ENCODE measurements at places on chromosomes 3 and 15. TPM values are rescaled to one million over a fixed set of nuclear protein-coding genes. Genes with fewer than 3 reads are reported as not detected.
A peak's percentile ranks its signal among the peaks of the same experiment; 100 is the strongest.

DNA sequence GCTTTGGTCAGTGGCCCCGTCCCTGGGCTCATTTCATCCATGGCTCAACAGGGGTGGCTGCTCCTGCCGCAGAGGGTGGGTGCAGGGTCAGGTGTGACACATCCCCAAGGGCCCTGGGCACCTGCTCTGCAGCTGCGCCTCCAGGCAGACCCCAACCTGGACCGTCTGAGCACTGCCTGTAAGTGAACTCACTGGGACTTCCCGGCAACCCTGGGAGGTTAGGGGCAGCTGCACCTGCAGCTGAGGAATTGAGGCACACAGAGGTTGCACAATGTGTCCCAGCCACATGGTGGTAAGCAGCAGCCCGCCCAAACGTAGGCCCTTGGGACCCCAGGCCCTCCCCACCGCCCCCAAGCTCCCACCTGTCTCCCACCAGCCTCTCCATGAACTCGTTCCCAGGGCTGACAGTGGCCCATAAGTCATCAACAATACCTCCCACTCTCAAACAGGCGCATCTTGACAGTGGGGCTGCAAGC lies 55.1 kb downstream of the PLXNA1 start:
- DNase-seq, result no peak

DNA sequence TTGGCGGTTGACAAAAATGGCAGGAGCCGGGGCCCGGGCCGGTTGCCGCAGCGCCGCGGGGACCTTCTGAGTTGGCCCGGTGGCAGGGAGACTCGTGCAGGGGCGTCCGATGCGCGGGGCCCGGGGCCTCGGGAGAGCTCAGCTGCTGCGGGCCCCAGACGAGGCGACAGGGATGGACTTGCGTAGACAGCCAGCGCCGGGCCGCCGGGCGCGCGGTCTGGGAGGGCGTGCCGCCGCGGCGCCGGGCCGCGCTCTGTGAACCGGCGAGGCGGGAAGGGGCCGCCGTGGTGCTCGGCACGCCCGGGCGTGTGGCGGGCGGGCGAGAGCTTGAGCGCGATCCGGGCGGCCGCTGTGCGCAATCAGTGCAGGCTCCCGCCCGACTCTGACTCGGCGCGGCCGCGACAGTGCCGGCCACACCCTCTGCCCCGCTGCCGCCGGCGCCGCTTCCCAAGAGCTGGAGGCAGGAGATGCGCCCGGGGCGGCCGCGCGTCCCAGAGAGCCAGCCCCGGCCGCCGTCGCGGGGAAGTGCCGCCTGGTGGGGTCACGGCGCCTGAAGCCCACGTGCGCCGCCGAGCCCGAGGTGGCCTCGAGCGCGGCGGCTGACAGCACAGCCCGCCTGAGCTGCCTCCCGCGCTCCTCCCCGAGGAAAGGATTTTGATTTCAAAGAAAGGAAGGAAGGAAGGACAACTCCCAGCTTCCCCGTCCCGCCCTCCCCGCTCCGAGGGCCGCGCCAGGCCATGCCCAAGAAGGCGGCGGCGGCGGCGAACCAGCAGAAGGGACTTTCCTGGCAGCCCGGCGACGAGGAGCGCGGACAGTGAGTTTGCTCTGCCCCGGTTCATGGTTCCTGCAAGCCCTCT lies 657 bp downstream of the TLNRD1 start:
- DNase-seq, result peak; percentile 68

GRCh38 chr15:39918688-39919385 lies 1.2 kb downstream of the GPR176 start:
- peak; percentile 85 for DNase-seq

- DNase-seq, result no peak
Observed at GRCh38 chr15:99980752-99981151, 247.5 kb upstream of the LYSMD4 start.

DNA sequence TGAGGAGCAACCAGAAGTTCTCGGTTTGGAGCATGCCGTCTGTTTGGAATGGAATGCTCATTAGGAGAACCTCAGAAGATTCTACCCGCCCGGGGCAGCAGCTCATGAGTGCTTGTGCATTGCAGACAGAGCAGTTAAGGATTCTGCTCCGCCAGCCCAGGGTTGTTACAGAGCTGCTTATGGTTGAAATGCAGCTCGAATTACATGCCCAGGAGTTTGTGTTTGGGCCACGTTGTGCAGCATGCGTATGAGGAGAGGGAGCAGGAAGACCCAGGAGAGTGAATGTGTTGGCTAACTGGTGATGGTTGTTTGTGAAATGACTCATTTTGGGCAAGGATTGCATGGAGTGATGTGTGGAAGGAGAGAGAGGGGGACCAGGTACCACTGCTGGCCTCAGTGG lies 9.0 kb downstream of the FGD5 start:
- no peak for DNase-seq

GRCh38 chr3:181880331-181880730 lies 168.6 kb downstream of the SOX2 start:
- no peak for DNase-seq

DNA sequence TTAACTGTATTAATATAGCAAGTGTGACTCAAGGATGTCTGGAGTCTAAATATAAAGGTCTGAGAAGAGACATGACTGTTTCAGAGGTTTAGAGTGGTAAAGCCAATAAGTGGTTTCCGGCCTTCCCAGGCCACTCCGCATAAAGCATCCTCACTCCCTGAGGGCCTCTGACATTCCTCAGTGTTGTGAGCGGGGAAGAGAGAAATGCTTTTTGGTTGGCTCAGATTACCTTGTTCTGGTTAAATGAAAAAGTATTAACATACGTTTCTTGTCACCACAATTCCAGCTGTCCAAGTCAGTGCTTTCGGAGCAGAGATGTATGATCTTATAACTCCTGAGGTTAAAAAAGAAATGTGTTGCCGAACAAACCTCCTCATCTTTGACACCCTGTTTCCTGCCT lies 103.8 kb downstream of the RBMS3 start:
- no peak for DNase-seq

DNA sequence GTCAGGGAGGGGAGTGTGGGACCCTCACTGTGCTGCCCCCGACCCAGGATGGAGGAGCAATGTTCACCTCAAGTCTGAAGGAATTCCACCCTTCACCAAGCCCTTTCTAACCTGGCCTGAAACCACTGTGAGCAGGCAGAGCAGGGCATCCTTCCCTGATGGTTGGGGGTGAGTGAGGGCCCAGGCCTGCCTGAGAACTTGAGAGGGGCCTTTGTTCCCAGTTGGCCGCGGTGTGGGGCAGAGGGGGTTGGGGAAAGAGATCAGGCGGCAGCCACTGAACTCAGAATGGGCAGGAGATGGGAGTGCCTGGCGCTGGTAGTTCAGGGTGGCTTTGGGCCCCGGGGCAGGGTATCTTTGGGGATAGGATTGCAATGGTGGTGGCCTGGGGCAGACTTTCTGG lies 103.5 kb upstream of the RPL32 start:
- DNase-seq, result no peak

- no peak for DNase-seq
Observed at GRCh38 chr15:78146425-78147154, 2.6 kb upstream of the IDH3A start.

- DNase-seq, result no peak
Observed at GRCh38 chr15:31402511-31403056, 75.9 kb downstream of the KLF13 start.

- no peak for DNase-seq
Observed at GRCh38 chr3:4785551-4785950, 193.7 kb upstream of the BHLHE40 start.

DNA sequence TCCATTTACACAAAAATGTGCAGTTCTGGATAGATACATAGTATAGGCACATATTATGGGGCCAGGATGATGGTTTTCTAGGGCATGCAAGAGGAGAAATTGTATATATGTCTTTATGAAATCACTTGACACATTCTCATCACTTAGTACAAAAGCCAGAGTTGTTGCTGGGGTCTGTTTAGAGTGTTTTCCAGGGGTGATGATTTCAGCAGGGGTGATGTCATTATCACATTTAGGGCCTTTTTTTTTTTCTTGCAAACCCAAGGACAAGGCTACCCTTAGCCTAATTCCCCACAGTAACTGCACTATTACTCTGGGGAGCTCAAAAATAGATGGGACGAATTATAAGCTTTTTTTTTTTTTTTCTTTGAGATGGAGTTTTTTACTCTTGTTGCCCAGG lies 3.6 kb downstream of the ZNF589 start:
- no peak for DNase-seq

DNA sequence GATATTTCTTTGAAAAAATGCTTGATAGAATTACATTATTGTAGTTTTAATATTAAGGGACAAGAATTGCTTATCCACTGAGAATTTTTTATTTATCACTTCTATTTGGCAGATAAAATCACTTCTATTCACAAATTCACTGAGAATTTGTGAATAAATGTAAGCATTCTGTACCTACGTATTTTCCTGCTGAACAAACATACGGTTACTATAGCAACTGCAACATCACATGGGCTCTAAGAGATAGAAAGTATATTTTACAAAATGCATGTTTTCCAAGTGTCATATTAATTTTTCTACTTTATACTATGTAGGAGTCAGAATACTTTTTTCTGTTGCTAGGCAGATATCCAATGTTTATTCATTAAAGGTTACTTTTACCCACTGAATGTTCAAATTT lies 166.2 kb downstream of the ZIC1 start:
- no peak for DNase-seq

DNA sequence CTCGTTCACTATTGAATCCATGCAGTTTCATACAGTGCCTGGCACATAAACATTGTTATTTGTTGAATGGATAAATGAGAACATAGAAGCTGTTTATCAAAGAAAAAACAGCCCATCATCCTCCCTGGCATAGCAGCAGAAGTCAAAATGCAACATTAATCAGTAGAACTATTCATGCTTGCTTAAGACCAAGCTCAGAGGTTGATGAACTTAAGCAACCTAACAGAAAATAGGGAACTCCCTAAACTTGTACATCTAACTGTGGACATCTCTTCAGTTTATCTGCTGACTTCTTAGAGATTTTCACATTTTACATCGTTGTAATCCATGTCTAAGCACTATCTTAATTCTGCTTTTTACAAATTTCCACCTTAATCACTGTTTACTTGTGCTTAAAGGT lies 29.2 kb downstream of the SENP8 start:
- DNase-seq, result no peak

GRCh38 chr3:39135170-39135805 lies 18.1 kb downstream of the CSRNP1 start:
- no peak for DNase-seq

GRCh38 chr3:146626403-146627122 lies 21.4 kb upstream of the PLSCR5 start:
- no peak for DNase-seq

DNA sequence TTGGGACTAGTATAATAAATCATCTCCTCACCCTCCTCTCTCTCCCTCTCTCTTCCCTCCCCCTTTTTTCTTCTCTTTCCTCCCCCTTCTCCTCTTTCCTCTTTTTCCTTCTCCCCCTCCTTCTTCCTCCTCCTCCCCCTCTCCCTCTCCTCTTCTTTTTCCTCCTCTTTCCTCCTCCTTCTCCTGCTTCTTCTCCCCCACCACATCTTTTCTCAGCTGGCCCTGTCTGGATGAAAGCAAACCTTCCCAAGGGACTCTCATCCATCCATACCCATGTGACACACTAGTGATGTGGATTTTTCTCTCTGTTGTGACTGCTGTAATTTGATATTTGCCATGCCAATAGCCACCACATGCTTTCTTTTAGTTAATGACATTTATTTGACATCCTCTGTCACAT lies 127.2 kb downstream of the EBLN2 start:
- DNase-seq, result no peak

- DNase-seq, result no peak
Observed at GRCh38 chr15:48126667-48127355, 6.0 kb downstream of the SLC24A5 start.

DNA sequence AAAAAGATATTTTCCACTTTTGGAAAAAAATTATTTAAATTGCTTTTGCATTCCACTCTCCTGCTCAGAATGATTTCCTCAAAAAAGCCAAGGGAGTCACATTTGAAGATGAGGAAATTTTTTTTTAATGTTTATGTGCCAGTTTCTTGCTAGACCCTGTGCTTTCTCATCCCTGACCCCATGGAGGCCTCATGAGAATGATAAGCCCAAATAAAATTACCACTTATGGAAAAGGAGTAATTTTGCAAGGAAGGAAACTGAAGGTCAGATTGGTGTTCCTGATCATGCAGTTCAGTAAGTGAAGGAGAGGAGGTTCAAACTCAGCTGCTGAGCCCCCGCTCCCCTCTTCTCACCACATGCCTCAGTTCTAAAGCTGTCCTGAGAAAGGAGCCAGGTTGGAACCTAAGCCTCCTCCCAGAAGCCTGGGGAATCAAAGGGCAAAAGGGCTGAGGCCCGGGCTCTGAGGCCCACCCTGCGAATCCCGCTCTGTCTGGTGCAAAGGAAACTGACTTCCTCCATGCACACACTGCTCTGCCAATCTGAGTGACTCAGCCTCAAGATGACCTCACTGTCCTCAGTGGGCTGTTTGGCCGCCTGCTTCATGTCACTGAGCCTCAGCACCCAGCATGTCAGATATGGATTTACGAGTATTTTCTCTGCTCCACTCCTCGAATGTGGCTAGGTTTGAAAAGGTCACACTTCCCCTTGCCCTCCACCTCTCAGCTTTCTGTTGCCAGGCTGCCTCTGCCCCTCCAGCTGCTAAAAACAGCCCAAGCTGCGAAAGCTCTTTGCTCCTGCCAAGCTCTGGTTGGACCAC lies 56.9 kb upstream of the FLNB start:
- peak; percentile 91 for DNase-seq

DNA sequence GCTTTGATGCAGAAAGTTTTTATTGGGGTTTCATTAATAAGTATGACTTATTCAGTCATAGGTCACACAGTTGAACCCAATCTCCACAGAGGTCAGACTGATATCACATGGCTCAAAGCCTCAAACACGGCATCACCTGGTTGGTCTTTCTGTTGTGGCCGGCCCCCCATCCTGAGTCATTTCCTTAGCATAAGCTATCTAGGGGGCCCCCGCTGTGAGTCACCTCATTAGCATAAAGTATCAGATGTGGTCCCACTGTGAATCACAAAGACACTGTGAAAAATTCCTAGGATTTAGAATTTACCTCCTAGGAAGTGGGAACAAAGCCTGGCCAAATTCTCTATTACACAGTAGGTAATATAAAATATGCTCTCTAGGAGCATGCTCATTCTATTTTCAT lies 502.2 kb downstream of the PYDC2 start:
- peak; percentile 8 for DNase-seq

DNA sequence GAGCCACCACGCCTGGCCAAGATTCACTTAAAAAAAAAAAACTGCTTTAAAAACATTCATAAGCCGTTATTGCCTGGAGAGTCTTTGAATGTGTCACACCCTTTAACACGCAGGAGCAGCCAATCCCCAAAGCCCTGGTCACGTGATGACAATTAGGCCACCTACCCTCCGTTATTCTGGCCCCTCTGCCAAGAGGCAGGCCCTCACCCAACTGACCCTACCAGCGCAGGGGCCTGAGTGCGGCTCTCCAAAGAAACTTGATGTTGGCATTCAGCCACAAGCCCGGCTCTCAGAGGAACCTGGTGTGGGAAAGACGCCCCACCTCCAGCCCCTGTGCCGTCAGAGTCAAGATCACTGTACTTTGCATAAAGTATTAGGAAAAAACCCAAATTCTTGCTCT lies 11.6 kb upstream of the MUC4 start:
- no peak for DNase-seq

The NANOGP8 gene
- total RNA-seq, result not detected

The CMC1 gene
- total RNA-seq, result 3.1 TPM

The ATP2C1 gene
- total RNA-seq, result 67.6 TPM

The GOLGA8Q gene
- total RNA-seq, result 0.22 TPM

The IL20RB gene
- total RNA-seq, result 0.79 TPM

The GPR62 gene
- total RNA-seq, result not detected

The GABRR3 gene
- total RNA-seq, result not detected

The CPLX3 gene
- total RNA-seq, result not detected

The CFAP91 gene
- total RNA-seq, result 0.22 TPM

Data from lung microvascular endothelial cell (primary cell).